NCI-H524 (cell line): ENCODE measurements at places on chromosomes 5 and 9.

DNA sequence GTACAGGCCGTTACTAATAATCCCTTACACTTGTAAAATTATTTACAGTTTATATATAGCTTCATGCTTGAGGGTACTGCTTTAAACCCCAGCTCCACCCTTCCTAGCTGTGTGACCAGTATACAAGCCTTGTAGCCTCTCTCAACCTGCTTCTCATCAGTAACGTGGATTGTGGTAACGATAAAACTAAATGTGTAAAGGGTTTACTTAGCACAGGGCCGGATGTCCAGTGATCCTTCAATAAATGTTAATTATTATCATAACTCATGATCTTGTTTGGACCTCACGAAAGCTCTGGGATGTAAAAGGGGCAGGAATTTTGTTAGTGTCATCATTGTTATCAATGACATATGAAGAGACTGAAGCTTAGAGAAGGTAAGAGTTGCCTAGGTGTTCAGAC, 7.5 kb upstream of the ARSI start:
- DNase-seq = no peak

GRCh38 chr5:133494923-133495246, 117.5 kb downstream of the FSTL4 start:
- no peak for DNase-seq

- DNase-seq = peak; percentile 49
Measured at GRCh38 chr9:106752581-106752980, 110.4 kb upstream of the ZNF462 start.

- DNase-seq = no peak
Measured at GRCh38 chr5:125464847-125465432, 718.5 kb upstream of the ZNF608 start.

DNA sequence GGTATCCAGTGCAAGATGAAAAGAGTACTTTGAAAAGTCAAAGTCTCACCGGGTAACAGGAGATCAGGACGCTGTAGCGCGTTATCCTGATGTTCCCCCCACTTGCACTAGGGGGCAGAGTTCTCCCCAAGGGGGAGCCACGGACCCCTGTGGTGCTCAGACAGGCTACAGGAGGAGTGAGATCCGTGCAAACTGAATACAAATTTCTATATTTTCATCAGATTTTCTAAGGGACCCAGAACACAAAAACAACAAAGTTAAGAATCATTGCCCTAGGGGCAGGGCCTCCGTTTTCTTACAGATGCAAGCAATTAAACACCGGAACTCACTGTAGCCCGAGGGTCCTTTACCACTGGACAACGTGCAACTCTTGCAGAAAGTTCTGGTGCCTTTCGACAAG, 2.0 kb downstream of the MYO10 start:
- DNase-seq = peak; percentile 78

- DNase-seq = peak; percentile 22
Measured at GRCh38 chr5:178284093-178284675, 51.6 kb upstream of the PHYKPL start.

DNA sequence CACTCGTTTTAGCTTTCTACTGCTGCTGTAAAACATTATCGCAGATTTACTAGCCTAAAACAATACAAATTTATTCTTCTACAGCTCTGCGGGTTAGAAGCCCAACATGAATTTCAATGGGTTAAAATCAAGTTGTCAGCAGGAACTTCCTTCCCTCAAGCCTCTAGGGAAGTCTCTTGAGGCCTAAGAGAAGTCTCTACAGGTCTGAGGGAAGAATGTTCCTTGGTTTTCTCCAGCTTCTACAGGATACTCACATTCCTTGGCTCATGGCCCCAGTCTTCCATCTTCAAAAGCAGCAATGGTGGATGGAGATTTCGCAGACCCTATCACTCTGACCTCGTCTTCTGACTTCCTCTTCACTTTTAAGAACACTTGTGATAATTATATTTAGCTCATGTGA, 21.6 kb upstream of the SSBP2 start:
- no peak for DNase-seq

GRCh38 chr5:123359454-123360200, 63.6 kb downstream of the CEP120 start:
- DNase-seq = peak; percentile 23

DNA sequence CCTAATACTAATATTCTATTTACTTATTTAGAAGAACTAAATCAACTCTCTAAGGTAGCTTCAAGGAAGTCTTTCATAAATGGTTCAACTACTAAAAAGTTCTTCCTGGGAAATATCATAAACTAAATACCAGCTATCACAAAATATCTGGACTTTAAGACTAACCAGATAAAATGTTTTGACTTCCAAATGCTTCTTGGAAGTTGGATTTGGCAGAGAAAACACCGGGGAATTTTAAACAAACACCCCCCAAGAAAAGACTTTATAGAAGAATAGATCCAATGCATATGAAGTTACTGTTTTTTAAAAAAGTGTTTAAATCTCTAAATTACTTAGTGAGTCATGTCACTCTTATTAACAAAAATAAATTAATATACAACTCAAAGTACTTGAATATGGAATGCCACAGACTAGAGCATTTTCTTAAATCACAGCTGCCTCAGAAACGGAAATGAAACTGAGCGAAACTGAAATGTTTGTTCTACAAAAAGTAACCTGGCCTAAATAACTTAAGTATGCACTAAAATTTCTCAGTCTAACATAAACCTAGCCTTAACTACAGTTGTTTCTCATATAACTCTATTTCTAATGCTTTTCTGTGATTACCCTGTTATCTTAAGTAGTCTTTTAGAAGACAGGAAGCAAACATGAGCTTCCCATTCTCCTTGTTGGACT, 6.8 kb downstream of the ABCA1 start:
- DNase-seq = no peak

DNA sequence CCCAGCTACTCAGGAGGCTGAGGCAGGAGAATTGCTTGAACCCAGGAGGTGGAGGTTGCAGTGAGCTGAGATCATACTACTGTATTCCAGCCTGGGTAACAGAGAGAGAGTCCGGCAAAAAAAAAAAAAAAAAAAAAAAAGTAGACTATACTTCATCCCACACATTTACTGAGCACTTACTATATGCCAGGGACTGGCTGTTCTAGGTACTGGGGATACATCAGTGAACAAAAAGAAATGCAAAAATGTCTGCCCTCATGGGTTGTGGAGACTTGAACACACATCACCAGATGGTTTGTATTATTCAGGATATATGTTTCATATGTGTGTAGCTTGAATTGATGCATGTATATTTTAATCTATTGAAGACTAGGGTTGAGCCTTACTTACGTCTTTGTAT, 2.9 kb upstream of the LHFPL2 start:
- no peak for DNase-seq

DNA sequence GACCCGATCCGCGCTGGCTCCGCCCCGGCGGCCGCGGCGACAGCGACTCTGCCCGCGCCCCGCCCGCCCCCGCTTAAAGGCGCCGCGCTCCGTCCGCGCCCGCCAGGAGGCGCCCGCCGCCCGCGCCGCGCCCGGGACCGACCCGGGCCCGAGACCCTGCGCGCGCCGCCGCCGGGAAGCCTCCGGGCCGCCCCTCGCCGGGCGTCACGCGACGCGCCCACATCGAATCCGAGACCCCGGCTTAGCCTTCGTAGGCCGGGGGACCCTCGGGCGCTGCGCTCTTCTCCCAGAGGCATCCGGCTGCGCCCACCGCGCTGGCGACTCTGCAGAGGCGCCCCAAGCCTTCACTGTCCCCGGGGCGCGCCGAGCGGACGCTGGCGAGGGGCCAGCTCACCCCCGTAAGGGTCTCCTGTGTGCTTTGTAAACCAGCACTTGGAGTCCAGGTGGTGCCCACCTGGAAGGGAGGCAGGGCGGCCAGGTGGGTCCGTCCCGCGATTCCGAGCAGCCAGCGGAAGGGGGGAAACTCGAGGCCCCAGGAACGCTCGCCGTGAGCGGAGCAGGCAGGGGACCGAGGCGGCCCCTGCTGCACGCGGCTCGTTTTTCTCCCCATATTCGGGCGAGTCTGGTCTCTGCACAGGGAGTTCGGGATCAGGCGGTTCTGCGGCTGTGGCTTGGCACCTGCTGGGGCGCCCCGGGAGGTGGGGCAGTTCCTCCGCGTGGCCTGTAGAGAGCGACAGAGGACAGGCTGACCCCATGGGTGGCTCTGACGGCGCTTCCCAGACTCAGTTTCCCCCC, 423 bp upstream of the ABCA2 start:
- DNase-seq = peak; percentile 49

DNA sequence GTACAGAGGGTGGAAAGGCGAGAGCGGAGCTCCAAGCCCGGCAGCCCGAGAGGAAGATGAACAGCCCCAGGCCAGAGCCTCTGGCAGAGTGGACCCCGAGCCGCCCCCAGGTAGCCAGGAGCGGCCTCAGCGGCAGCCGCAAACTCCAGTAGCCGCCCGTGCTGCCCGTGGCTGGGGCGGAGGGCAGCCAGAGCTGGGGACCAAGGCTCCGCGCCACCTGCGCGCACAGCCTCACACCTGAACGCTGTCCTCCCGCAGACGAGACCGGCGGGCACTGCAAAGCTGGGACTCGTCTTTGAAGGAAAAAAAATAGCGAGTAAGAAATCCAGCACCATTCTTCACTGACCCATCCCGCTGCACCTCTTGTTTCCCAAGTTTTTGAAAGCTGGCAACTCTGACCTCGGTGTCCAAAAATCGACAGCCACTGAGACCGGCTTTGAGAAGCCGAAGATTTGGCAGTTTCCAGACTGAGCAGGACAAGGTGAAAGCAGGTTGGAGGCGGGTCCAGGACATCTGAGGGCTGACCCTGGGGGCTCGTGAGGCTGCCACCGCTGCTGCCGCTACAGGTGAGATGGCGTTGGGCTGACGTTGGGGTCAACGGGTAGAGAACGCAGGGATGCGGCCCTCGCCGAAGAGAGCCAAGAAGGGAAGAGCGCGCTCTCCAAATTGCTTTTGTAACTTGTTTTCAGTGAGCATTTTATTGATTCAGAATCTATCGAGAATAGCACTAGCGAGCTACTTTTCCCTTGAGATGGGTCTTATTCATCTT, at the start of gene PTGER4:
TSS of gene PTGER4 (plus strand) at position 3 of the 769 bp plus-strand sequence. CDS start 1,079 bp downstream, outside the sequence.
- no peak for DNase-seq

GRCh38 chr9:106889061-106889590, 26.2 kb downstream of the ZNF462 start:
- DNase-seq = no peak

GRCh38 chr5:57448287-57448686, 34.3 kb downstream of the ACTBL2 start:
- DNase-seq = no peak

GRCh38 chr9:114446672-114447450, 58.4 kb downstream of the WHRN start:
- DNase-seq = no peak

DNA sequence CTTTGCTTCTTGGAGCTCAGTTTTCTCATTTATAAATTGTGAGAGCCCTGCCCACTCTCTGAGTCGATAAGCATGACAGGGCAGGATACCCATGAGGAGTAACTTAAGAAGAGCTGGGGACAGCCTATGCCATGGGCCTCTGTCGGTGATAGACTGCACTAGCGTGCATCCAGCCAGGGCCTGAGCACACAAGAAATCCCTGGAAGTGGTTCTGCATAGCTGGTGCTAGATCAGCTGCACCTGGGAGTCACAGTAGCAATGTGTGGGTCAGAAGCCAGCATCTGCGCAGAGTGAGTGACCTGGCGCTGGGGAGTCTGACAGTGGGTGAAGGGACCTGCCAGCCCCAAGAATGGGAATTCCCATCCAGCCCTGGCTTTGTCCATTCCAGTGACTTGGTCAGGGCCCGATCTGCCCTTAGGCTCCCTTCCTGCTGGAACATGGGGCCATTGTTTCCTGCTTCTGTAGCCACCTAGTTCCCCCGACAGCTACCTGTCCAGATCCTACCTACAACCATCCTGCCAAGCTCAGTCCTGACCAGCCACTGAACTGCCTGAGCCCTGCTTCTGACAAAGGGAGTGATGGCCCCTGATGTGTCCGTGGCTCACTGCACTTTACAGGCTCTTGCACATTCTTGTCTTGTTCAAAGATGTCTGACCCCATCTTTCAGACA, 35.9 kb upstream of the NANS start:
- DNase-seq = no peak

DNA sequence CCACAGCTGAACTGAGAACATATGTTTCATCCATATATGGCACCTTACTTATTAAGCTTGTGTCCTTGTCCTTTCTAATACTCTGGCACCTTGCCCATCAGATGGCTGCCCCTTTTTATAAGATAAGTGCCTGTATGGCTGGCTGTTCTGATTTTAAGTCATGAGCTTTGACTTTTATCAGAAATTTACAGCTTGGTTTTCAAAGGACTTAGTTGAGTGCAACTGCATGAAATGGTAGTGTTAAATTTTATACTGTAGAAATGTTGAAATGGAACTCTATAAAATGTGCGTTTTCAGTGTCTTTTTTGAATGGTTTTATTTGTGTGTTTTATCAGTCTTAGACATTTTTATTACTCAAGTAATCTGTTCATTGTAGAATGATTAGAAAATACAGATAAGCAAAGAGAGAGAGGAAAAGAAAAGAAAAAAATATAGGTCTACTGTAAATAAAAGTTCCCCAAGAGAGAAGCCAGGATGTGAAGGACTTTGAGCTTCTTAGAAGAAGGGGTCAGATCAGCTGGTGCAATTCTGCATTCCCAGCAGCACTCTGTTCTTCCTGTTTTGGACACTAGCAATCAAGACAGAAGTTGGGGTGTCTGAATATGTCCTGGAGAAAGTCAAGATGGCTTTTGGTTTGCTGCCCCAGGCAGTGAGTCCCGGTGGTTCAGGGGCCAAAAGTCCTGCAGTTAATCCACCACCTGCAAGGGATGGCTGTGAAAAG, 38.9 kb downstream of the ARHGAP26 start:
- peak; percentile 92 for DNase-seq
